Stimulated activated CD4-positive, alpha-beta T cell treated with anti-CD3 and anti-CD28 coated beads, Interleukin-1b, Interleukin-23, amount 100 ng/mL, for 24 hours (primary cell): ENCODE measurements at places on chromosomes 13 and 19.

GRCh38 chr13:110254751-110255553 is 52.0 kb downstream of the COL4A1 start:
- no peak for DNase-seq

DNA sequence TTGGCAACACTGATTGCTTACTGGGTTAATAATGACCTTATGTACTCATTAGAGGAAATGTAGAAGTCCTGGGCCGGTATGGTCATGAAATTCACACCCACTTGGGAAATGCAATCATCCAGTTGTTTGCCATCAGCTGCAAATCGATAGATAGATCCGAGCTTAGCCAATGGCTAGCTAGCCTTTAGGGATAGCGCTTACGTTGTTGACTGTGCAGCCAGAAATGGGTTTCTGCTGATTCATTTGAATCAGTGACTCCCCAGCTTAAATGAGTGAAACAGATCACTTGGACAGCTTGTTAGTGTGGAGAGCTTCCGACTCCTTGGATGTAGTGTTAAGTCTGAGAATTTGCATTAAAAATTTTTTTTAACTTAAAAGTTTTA is 11.8 kb downstream of the IL17D start:
- DNase-seq, result no peak

DNA sequence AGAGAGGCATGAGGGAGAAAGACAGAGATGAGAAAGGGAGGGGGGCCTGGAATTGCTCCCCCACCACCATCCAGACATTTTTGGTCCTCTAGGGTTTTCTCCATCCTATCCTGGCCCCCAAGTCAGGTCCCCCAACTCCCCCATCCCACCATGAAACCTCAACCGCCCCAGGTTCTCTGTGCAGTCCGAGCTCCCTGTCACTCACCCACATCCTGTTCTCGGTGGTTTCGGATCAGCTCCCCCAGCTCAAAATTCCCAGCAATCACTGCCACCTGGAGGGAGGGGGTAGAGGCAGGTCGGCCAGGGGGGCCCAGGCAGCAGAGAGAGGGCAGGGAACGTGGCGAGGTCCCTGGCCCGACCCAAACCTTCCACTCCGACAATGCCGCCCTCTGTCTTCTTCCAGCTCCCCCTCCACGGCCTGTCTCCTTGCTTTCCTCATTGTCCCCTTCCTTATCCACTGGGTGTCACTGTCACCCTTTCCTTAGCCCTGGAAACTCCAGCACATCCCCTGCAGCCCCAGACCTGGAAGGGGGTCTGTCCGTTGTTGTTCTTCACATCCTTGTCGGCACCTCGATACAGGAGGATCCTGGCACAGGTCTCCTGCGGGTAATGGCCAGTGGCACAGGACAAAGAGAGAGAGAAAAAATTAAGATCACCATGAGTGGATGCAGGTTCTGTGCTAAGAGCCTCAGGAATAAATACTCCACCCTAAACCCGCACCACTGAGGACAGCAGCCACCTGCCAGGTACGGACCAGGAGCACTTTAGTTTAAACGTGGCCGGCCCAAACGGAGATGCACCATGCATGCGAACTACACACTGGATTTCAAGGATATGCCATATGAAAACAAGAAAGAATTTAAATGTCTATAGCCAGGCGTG is 15.4 kb downstream of the SHANK1 start:
- DNase-seq, result no peak

DNA sequence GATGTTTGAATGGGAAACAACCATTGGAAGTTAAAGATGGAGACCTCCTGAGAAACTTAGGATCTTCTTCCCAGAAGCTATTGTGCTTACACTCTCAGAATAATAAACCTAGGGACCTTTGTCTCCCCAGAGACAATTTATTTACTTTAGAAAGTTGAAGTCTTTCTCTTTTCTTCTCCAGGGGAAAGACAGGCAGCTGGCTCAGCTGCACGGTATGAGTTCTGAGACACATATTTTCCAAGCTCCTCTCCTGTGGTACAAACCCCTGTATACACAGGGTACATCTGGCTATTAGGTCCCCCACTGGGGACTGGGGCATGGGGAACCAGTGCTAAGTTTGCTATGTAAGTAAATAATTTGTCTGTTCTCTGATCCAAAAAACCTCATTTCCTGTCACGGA is 67.5 kb upstream of the POSTN start:
- DNase-seq, result no peak

GRCh38 chr13:76473552-76474134 is 412.6 kb downstream of the KCTD12 start:
- DNase-seq, result peak; percentile 59

- DNase-seq, result no peak
Measured at GRCh38 chr19:32202244-32202643, 143.2 kb upstream of the ZNF507 start.

- DNase-seq, result no peak
Measured at GRCh38 chr13:80862456-80862855, 521.5 kb upstream of the SPRY2 start.

- no peak for DNase-seq
Measured at GRCh38 chr13:114339857-114340534, 25.7 kb downstream of the CHAMP1 start.

- DNase-seq, result peak; percentile 53
Measured at GRCh38 chr19:7926021-7926726, at the start of gene CTXN1. Gene CTXN1 (minus strand): TSS chr19:7926135. CDS start chr19:7925538, 597 bp downstream.

DNA sequence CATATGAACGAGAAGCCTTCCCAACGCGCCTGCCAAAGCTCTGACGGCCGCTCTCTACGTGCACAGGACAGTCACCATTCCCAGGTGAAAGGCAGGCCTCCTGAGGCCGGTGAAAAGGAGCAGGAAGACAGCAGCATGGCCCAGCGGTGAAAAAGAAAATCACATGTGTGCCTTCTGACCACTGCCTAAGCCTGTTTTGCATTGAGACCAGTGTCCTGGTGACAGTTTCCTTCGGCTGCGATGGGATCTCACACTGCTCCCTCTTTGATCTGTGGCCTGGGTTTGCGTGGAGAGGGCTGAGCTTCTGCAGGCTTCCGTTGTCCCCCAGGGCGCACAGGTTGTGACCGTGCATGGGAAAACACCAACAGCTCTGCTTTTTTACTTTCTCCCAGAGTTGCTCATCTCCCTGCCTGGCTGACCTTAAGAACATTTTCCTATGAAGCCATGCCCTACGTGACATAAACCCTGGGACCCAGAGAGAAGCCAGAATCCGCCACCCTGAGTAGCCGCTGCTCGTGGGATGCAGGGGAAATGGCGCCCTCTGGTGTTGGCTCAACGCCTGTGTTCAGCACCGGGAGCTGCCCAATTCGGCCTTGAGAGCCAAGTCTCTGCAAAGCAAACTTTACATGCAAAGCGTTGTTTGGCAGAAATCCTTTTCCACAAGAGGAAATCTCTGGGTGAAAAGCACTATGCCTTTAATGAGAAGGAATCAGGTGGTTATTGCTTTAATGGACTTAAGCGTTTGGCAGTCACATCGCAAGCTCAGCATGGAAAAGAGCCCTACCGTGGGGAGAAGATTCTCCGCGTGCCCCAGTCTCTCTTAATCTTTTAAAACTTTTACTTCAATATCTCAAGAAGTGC is 112.2 kb upstream of the GPR12 start:
- DNase-seq, result peak; percentile 26

GRCh38 chr19:5128936-5129389 is 160.1 kb downstream of the KDM4B start:
- DNase-seq, result no peak

DNA sequence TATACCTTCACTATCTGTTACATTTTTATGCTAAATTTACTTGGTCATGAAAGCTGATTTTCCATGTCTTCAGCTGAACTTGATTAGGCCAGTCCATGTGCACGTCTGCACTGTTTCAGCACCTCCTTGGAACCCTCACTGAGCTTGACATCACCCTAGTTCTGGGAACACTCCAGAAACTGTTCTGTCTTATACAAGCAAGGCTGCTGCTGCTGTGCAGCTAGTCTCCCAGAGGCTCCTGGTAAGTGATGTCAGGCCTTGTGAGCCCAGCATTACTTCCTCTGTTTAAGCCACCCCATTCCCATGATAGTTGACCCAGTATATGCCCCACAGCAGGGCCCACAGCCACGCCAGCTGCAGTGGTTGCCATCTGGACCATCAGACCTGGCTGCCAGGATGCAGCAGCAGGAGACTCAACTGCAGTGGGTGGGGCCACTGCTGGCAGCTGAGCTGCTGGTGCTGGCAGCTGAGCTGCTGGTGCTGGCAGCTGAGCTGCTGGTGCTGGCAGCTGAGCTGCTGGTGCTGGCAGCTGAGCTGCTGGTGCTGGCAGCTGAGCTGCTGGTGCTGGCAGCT is 90.5 kb upstream of the AKAP11 start:
- DNase-seq, result no peak

DNA sequence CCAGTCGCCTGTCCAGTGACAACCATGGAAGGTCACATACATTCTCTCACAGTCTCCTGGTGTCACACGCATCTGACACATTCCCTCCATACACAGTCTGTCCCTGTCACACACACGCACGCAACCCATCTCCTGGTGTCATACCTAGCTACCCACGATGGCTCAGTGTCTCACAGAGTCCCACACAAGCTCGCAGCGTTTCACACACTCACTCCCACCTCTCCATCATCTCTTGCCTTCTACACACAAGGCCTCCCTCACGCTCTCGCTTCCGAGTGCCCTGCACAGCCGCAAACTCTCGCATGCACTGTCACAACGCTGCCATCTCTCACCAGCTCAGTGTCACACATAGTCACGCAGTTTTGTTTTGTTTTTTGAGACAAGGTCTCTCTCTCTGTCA is 1.2 kb upstream of the GNG8 start:
- DNase-seq, result no peak
